ENCODE measurements at places on chromosomes 5 and 9. TPM values are rescaled to one million over a fixed set of nuclear protein-coding genes. Genes with fewer than 3 reads are reported as not detected.

The PNPLA7 gene
- total RNA-seq, result 2.0 TPM

The DAB2IP gene
- 22.2 TPM for total RNA-seq

The EIF4EBP3 gene
- total RNA-seq, result 1.5 TPM

The JAKMIP2 gene
- 0.50 TPM for total RNA-seq

The LIX1 gene
- not detected for total RNA-seq

The SLC36A2 gene
- not detected for total RNA-seq

Measured in smooth muscle cell of trachea (primary cell).